ENCODE measurements at places on chromosomes 5 and 9.

GRCh38 chr9:135617538-135617900 is 21.8 kb downstream of the GLT6D1 start:
- DNase-seq = no peak

DNA sequence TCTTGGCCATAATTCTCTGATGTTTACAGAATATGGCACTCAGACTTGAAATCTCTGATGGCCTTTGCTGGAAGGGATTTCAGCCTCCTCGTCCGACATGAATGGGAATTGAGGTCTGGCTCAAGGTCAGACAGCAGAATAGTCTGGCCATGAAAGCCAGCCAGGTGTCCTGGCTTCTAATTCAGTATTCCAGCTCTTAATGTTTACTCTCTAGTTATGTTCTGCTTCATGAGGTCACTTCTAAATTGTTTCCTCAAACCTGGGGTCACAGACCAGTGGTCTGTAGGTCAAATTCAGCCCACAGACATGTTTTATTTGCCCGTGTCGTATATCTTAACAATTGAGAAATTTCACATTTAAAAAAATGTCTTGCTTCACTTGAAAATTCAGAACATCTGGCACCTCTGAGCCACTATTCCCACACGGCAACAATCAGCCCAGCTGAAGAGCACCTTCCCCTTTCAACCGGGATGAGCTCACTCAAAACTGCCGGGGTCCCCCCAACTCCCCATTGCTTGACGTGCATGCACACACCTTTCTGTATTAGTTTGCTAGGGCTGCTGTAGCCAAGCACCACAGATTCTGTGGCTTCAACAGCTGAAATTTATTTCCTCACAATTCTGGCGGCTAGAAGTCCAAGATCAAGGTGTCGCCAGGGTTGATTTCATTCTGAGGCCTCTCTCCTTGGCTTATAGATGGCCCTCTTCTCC is 243.5 kb downstream of the ENC1 start:
- DNase-seq = no peak

DNA sequence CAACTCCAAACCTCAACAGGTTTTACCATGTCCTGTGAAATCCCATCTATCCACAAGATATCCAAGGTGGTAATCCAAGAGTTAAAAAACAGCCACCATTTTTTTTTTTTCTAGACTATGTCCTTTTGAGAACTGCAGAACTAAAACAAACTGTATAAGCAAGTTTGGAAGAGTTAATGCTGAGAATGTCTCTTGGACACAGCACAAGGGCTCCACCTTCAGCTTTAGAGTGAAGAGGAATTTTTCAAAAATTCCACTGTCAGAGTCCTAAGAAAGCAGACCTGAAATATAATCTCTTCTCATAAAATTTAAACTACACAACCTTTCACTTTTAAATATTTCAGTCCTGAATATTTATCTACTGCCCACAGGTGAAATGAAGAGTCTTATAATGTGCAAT is 167.8 kb upstream of the CCNG1 start:
- no peak for DNase-seq

DNA sequence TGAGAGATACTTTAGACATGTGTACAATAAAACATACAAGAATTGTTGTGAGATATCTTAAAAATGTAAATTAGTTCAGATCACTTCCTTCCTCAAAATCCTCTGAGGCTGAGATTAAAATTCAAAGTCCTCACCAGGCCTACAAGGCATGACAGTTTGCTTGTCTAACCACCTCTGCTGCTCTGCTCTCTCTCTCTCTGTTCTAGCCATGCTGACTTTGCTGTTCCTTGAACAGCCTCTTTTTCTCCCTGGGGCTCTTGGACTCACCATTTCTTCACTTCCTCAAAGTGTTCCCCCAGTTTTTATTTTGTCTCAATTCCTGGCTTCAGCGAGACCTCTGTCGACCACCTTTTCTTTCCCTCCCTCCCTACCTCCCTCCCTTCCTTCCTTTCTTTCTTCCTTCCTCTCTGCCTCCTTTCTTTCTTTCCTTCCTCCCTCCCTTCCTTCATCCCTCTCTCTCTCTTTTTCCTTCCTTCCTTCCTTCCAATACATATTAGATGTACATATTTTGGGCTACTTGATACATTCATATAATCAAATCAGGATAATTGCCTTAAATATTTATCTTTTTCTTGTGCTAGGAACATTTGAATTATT is 27.0 kb downstream of the CATSPER3 start:
- no peak for DNase-seq

DNA sequence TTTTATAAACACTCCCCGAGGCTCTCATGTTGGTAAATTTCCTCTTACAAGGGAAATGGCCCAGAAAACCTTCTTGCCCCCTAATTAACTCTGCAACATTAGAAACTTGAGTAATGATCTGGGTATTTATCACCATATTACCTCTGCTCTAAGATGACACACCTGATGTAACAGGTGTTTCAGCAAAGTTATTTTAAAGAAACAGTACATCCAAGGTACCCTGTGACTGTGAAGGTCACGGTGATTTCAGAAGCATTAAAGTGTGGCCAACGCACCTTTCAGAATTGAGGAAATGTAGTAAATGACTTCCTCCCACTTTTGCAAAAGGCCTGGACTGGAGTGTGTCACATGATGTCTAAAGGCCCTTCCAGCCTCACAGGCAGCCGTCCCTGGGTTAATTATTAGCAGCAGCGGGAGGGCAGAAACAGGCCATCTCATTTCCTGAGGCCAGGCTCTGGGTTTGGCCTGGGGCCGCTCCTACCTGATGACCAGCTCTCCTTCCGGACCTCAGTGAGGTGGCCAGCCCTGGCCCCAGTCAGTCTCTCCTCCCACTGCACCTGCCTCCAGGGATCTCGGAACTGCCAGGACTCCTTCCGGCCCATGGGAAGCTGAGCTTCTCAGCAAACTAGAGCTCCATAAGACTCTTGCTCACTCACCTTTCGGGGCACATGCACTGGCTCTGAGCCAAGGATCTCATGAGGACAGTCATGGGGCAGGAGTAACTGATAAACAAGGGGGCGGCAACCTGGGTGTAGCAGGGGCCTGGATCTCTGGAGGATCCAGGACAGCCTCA is 20.7 kb downstream of the PTPN3 start:
- DNase-seq = no peak

Measured in stimulated activated CD8-positive, alpha-beta memory T cell treated with anti-CD3 and anti-CD28 coated beads, Interleukin-15, amount 100 ng/mL, for 4 hours (primary cell).